ENCODE measurements at places on chromosomes 6 and 20.

DNA sequence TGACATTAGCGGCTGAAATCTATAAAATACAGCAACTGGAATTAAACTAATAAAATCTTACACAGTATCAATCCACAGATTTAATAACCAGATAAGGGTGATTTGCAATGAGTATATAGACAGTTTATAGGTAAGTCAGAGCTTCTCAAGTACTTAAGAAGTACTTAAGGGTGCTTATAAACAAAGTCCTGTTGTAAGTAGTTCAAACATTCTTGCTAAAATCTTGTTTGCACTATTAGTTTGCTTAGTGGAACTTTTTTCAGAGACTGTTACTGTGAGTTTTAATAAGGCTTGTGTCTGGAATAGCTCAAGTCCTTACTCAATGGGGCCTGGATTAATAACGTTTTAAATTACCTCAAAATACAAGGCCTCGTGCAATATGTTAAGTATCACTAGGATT, 240.5 kb downstream of the GMDS start:
- DNase-seq = no peak

DNA sequence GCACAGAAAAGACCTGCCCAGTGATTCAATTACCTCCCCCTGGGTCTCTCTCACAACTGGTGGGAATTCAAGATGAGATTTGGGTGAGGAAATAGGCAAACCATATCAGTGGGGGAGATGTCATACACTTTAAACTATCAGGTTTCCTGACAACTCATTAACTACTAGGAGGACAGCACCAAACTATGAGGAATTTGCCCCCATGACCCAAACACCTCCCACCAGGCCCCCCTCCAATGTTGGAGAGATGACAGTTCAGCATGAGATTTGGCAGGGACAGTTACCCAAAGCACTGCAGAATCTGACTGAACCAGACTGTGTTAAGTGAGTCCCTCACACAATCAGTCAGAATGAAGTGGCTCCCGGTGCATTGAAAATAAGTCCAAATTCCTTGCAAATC, 148.0 kb downstream of the TTLL2 start:
- no peak for DNase-seq

DNA sequence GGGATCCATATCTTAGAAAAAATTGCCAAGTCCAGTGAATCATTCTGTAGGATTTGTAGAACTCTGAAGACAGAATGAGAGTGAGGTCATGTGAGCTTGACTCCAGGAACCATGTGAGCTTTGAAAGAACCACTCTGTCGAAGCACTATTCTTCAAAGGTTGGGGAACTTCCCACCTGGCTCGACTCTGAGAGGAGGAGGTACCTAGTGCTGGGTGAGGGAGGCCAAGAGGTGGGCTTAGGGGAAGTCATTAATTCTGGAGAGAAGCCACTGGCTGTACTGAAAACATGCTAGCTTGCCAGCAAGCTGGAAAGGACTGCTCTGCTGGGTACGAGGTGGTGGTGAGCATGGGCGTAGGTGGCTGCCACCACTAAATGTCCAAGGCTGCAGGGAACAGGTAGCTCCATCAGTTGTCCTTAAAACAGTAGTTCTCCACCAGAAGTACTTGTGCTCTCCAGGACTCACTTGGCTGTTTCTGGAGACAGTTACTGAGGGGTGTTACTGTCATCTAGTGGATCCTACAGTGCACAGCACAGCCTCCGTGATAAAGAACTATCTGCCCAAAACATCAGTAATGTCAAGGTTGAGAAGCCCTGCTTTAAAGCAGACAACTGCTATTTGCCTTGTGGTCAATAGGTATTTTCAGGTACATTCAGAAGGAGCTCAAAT, 34.7 kb upstream of the SYNJ2 start:
- DNase-seq = peak; percentile 21

- no peak for DNase-seq
These were observed 143.5 kb upstream of the MARCKS start for GRCh38 chr6:113713665-113714064.

DNA sequence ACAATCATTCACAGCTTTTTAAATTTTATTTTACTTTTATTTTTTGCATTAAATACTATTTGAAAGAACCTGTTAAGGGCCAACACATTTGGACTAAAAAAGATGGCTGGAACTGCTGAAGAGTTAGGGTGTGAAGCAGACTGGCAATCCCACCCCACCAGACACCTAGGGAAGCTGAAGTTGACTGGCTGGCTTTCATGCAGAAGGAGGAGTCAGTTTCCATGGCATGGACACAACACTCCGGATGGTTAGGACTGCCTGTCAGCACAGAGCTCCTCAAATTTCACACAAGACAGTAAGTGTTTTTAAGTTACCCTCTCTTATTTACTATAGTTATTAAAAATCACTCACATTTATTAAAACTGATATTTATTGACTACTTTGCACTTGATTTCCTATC, at the start of gene ANKRD66:
Gene ANKRD66 (plus strand): TSS at position 238 of the 400 bp plus-strand sequence. CDS start 5,016 bp downstream, outside the sequence.
- DNase-seq = no peak

GRCh38 chr6:45966340-45966739, 49.3 kb downstream of the CLIC5 start:
- DNase-seq = no peak

- DNase-seq = no peak
These were observed 213.5 kb upstream of the PDE10A start for GRCh38 chr6:165876588-165876987.

- no peak for DNase-seq
These were observed 29.2 kb downstream of the ID4 start for GRCh38 chr6:19866173-19866984.

DNA sequence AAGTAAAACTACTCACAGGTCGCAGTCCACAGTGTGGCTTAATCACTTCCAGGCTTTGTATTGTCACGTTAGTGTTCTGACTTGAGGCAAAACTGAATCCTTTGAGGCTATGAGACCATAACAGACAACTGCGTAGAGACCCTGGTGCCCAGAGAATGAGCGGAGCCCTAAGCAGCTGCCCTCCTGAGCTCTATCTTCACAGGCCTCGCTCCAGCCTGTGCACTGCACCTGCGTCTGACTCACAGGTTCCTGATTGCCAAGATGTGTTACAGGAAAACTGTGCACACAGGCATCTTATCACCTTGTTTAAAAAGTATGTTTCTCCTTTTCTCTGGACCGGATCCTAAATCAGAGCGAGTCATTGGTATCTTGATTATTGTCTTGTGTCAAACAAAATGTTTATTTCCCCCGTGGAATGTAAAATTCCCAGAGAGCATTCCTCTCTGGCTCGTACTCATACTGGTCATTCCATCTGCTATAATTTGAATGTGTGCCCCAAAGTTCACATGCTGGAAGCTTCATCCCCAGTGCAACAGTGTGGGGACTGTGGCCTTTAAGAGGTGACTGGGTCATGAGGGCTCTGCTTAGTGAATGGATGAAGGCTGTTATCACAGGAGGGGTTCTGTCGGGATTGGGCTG, 25.7 kb downstream of the PRR18 start:
- DNase-seq = no peak

DNA sequence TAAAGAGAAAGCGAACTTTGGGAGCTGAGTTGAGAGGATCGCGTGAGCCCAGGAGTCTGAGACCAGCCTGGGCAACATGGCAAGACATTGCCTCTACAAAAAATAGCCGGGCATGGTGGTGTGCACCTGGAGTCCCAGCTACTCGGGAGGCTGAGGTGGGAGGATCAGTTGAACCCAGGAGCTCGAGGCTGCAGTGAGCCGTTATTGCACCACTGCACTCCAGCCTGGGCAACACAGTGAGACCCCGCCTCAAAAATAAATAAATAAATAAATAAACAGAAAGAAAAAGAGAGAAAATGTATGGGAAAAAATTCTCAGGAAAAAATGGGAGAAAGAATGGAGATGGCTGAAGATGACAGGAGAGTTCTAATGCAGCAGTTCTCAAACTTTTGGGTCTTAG, 2.5 kb downstream of the C20orf202 start:
- no peak for DNase-seq

- DNase-seq = no peak
These were observed 956.1 kb downstream of the EYS start for GRCh38 chr6:64750910-64751309.

DNA sequence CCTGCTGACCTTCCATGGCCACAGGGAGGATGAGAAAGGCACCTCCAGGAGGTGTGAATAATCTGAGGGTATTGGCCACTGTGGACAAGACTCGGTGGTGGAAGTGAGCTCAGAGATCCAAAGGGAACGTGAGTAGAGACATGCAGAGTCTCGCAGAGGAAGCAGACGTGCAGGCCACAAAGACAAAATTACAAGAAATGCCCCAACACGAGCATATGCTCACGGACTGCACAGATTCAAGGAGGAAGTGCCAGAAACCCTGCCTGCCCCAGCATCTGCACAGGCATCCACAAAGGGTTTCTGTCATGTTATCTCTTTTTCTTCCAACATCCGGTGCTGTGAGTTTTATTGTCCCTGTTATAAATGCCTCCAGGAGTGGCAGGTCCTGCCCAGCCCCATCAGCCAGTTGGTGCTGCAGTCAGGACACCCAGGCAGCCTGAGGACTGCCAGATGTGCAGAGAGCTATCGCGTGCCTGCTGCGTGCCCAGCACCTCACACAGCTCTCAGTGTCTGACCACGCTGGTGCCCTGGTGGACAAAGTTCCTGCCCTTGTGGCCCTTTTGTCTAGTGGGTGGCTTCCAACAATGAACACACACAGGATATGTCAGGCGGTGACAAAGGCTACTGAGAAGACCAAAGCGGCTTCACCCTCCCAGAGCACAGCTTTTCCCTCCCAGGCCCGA, 34.0 kb upstream of the FANCE start:
- peak; percentile 9 for DNase-seq

GRCh38 chr20:61771805-61772350, 293.8 kb downstream of the TAF4 start:
- no peak for DNase-seq

DNA sequence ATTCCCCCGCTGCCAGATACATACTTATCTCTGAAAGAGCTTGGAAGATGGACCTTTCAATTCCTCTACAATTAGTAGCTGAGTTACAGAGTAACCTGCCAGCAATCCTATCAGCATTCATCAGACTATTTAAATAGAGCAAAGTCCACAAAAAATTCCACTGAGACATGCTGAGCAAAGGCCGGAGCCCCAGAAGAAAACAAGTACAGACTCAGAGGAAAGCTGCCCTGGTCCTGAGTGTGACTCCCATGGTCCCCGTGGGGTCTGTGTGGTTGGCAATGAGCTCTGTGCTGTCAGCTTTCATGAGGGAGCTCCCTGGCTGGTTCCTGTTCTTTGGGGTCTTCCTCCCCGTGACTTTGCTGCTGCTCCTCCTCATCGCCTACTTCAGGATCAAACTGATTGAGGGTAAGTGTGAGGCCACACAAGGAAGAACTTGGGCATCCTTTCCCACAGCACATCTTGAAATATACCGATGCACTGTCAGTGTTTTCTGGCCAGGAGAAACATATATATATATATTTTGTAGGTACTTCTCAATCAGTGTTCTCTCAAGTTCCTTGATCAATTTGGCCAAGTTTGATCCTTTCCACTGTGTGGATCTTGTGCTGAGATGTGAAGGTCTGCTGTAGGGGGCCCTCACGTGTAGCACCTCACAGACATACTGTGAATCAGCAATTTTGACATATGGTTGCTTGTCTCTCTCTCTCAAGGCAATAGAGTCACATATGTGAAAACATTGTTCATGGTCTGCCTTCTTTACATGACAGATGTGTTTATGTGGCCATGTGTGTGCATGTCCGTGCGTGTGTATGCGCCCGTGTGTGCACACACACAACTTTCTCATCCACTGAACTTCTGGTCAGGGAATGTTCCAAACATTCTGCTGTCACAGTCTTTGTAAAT, at the start of gene SMLR1:
Gene SMLR1 (plus strand): TSS at position 160 of the 903 bp plus-strand sequence. CDS start 8 bp downstream, at position 168.
- DNase-seq = no peak

DNA sequence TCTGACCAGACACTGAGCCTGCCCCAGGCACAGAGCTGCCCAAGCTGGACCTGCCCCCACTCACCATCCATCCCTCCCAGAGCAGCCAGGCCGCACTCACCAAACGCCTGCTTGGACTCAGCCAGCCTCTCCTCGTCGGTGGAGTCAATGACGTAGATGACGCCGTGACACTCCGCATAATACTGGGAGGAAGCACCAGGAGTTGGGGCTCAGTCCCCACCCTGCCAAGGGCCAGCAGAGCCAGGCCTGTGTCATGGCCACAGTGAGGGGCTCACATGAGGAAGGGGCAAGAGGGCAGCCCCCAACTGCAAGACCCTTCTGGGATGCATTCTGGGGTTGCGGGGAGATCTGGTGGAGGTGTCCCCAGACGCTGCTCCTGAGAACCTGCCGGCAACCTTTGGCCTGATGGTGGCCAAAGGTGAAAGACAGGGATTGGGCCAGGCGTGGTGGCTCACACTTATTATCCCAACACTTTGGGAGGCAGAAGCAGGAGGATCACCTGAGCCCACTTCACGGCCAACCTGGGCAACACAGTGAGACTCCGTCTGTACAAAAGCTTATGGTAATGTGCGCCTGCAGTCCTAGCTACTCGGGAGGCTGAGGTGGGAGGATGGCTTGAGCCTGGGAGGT, 5.6 kb downstream of the ARFRP1 start:
- no peak for DNase-seq

- peak; percentile 64 for DNase-seq
These were observed 10.6 kb downstream of the TAAR1 start for GRCh38 chr6:132648356-132648755.

DNA sequence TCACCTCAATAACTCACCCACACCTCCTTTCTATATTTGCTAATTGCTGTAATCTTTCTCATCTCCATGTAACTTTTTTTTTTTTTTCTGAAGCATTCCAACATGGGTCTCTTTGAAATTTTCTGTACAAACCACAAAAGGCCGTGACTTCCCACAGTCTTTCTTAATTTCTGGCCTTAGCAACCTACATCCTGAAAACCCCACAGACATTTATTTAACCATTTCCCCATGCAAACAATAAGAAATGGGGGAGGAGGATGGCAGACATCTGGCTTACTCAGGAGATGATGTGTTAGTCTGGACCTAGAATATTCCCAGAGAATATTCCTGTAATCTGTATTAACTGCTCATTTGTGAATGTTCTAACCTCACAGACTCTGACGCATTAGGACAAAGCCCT, 57.6 kb downstream of the MEP1A start:
- DNase-seq = no peak

- no peak for DNase-seq
These were observed 230.0 kb upstream of the CHD6 start for GRCh38 chr20:41848180-41848579.

- DNase-seq = no peak
These were observed 17.0 kb upstream of the MEP1A start for GRCh38 chr6:46776070-46776712.
